ENCODE measurements at places on chromosomes 4 and X.

GRCh38 chr4:23938796-23939195 lies 48.9 kb upstream of the PPARGC1A start:
- no peak for DNase-seq

GRCh38 chr4:25756503-25756902 lies 100.9 kb downstream of the SLC34A2 start:
- no peak for DNase-seq

DNA sequence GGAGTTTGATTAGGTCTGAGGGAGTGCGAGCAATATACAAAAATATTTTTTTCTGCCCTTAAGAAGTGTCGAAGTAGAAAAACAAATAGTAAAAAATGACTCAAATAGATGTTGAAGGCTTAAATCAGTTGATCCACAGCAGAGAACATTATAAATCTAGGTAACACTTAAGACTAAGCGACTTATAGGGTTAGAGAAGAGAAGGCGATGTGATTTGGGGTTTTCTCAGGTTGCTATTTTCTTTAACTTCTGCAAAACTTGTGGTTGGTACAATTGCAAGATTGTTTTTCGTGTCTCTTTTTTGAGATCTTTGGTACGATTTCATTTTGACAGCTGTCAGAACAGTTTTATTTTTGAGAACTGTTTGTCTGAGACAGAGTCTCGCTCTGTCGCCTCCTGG lies 1479.5 kb downstream of the PCDH7 start:
- no peak for DNase-seq

DNA sequence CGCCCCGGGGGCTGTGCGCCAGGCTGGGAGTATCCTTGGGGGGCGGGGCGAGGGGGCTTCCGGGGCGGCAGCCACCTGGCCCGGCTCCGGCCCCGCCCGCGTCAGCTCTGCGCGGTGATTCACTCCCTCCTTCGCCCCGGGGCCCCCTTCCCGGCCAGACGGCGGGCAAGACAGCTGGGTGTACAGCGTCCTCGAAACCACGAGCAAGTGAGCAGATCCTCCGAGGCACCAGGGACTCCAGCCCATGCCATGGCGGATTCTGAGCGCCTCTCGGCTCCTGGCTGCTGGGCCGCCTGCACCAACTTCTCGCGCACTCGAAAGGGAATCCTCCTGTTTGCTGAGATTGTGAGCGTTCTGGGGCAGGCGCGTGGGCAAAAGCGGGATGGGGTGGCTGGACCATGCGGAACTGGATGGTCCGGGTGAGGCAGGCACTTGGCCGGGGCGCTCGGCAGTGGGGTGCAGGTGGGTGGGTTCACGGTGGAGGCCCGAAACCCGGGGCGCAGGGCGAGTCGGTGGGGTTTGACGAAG lies at the start of gene PLP2:
TSS of gene PLP2 (plus strand) at position 147 of the 528 bp plus-strand sequence. CDS start at position 250, 103 bp downstream.
- no peak for DNase-seq

DNA sequence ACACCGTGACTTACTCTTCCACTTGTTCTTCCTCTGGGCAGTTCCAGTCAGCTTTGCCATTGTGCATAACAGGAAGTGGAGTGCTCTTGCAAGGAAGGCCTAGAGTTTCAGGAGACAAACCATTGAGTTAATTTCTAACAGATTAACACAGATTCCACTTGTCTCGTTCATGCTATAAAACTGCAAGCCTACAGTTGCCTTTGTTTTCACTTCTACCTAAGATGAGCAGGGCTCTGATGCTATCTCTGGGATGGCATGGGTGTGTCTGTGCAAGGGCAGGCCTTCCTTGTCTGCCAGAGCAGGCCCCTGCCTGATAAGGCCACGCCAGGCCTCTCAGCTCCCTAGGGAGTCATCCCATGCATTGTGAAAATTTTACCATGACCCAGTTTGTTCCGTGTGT lies 67.7 kb upstream of the PGRMC2 start:
- DNase-seq, result no peak

DNA sequence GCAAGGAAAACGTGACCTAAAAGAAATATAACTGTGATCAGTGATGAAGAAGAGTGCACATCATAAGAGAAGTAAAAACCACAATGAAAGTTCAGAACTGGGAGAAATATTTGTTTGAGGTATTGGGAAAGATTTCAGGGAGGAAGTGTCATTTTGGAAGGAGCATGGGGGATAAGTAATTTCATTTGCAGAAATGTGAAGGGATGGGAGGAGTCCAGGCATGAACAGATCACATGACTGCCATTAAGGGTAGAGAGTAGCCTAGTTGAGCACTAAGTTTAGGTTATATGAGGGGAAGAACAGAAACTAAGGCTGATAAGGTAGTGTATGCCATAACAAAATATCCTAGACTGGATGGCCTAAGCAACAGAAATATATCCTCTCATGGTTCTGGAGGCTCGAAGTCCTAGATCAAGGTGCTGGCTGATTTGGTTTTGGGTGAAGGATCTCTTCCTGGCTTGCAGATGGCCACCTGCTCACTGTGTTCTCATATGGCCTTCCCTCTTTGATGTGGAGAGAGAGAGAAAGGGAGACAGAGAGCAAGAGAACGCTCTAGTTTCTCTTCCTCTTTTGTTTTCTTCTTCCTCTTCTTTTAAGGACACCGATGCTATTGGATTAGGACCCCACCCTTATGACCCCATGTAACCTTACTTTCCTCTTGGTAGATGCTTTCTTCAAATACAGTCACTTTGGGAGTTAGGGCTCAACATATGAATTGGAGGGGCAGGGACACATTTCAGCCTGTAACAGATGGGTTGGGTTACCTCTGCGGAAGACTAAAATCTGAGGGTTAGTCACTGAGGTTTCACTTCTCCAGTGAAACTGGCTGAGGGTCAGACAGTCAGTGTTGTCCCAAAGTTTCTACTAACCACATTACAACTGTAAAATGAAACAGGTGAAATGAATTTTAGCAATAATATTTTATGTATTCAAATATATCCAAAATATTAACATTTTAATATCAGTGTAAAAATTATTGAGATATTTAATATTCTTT lies 77.9 kb downstream of the EGF start:
- DNase-seq, result no peak

DNA sequence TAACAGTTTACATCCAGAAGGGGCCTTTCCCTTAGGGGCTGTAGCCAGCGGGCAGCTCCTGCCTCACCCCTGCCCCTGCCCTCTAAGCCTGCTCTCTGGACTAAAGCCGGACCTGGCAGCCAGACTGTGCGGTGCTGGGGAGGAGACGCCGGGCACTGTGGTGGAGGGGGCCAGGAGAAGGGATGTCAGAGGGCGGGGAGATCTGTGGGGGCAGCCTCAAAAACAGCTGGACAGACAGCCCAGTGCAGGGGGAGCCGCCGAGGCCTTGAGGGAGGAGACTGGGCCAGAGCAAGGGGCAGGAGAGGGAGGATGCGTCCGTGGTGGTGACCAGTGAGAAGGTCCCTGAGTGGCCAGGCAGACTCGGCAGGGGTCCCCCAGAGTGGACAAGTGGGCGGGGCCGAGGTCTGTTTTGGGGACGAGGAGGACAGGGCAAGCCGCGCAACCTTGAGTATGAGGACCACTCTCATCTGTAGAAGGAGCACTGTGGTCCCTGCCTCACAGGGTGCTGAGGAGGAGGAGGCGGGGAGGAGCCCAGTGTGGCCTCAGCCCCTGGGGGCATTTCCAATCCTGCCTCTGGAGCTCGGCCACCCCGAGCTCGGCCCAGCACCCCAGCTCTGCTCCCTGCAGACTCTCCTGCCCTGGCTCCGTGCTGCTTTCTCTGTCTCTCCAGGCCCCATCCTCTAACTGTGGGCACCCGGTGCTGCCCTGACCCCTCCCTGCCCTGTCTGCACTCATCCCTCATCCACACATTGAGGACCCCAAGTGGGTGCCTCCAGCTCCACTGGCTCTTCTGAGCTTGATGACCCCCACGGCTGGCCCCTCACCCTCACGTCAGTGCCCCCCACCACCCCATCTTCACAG lies 59.2 kb upstream of the NKX1-1 start:
- no peak for DNase-seq

DNA sequence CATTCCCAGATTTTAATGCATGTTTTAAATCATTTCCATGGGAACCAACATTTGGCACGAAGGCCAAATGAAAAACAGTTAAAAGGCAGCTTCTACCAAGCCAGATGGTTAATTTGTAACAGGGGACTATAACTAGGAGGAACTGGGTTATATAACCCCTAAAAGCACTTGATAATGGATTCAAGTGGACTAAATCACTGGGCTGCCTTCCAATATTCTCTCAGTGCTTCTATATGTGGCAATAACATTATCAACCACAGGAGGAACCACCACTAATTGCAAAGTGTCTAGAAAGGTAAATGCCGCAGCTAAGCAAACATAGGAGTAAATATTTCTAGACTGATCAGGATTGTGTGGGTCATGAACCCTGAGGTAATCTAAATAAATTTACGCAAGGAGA lies 391.5 kb downstream of the UBE2NL start:
- DNase-seq, result no peak

- no peak for DNase-seq
These were observed 133.6 kb downstream of the CBLL2 start for GRCh38 chrX:22406201-22406737.

DNA sequence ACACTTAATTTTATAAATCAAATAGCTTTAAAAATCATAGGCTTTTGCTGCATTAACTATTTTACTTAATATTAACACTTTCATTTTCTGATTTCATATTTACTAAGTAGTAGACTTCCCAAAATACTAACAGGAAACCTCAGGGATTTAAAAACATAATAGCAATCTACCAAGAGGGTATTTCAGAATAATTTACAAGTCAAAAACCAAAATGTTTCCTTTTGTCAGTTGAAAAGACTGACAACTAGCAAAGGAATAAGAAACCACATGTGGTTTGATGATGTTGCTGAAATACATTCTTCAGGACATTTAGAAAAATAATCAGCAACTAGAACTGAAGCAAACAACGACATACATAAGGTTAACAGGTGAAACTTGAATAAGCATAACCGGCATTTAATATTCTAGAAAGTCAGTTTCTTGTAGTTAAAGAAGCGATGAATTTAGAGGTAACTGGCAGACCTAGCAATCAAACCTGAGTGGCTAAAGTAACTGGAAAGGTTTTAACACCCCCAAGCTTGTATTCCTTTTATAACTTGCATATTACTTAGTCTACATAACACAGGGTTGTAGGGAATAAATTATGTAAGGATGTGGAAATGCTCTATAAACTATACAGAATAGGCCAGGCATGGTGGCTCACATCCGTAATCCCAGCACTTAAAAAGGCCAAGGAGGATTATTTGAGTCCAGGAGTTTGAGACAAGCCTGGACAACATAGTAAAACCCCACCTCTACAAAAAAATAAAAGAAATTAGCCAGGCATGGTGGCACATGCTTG lies 40.0 kb downstream of the DHX15 start:
- no peak for DNase-seq

DNA sequence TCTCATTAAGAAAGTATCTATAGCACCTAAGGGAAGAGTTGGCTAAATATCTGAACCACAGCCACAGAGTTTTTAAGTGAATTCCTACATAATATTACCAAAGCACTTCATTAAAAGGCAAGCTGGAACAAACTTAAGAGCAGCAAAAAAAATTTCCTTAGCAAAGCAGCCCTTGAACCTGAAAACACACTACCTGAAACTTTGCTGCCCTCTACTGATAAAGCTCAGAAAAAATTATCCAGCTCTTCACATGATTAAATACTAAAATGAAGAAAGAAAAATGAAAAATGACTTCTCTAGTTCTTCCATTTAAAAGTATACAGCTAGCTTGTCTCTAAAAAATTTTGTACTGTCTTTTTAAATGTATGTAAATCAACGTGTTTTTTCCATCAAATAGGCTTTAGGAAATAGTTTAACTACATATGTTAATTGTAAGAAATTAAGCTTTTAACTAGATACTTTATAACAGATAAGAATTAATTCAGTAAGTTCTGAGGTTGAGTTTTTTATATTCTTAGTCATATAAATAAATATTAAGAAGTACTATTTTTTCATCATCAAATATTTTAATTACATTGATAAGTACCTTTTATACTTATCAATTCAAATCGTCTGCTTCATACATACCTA lies 156.1 kb downstream of the STPG2 start:
- no peak for DNase-seq

- DNase-seq, result no peak
These were observed 21.9 kb upstream of the RP2 start for GRCh38 chrX:46814966-46815365.

DNA sequence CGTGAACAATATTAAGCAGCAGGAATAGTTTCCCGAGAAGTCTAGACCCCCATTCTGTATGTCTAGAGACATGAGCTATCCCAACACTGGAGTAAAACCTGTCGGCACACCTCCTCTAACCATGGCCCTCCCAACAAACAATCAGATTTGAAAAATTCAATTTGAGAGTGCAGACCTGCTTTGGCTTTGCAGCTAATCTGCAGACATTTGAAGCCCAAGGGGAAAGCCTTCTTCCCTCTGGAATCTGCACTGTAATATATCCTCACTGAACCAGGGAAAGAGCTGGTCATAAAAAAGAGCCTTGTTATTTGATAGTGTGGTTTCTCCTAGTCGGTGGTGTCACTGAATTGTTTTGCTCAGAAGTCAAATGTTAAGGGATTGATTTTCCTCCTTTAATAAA lies 44.6 kb upstream of the KLHL34 start:
- no peak for DNase-seq

- no peak for DNase-seq
These were observed 2.8 kb downstream of the GAB1 start for GRCh38 chr4:143339497-143339896.

- DNase-seq, result no peak
These were observed 10.8 kb upstream of the CITED1 start for GRCh38 chrX:72316408-72317110.

- no peak for DNase-seq
These were observed 10.5 kb upstream of the MGST2 start for GRCh38 chr4:139655116-139655515.

DNA sequence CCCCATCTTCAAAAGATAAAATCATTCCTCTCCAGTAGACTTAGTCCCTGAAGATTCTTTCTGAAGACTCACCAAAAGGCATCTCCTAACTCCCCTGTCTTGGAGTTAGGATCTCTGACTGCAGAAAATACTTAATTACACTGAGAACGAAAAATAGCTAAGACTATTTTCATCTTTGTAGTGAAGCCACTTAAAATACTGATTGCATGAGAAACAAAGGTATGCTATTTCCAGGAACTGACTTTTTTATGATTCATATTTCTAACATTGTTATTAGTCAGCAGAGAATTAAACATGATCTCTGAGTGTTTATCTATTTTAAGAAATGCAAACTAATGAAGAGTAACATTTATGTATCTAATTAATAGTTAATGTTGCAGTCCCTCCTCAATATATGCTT lies 71.8 kb upstream of the NR3C2 start:
- DNase-seq, result no peak

GRCh38 chrX:81414630-81415029 lies 212.7 kb downstream of the SH3BGRL start:
- no peak for DNase-seq

GRCh38 chrX:30673127-30673796 lies 20.0 kb downstream of the GK start:
- no peak for DNase-seq

GRCh38 chr4:85722807-85723206 lies 247.9 kb downstream of the ARHGAP24 start:
- no peak for DNase-seq

GRCh38 chr4:183988874-183989273 lies 83.8 kb downstream of the STOX2 start:
- no peak for DNase-seq

GRCh38 chr4:47372561-47372960 lies 90.9 kb downstream of the COMMD8 start:
- DNase-seq, result no peak

All from nucleus accumbens (tissue), 56 donors.